ENCODE measurements at places on chromosomes 2 and 18.

GRCh38 chr18:1648712-1649111 lies 744.0 kb downstream of the ADCYAP1 start:
- DNase-seq, result no peak

GRCh38 chr2:22694300-22694699 lies 690.7 kb upstream of the KLHL29 start:
- no peak for DNase-seq

DNA sequence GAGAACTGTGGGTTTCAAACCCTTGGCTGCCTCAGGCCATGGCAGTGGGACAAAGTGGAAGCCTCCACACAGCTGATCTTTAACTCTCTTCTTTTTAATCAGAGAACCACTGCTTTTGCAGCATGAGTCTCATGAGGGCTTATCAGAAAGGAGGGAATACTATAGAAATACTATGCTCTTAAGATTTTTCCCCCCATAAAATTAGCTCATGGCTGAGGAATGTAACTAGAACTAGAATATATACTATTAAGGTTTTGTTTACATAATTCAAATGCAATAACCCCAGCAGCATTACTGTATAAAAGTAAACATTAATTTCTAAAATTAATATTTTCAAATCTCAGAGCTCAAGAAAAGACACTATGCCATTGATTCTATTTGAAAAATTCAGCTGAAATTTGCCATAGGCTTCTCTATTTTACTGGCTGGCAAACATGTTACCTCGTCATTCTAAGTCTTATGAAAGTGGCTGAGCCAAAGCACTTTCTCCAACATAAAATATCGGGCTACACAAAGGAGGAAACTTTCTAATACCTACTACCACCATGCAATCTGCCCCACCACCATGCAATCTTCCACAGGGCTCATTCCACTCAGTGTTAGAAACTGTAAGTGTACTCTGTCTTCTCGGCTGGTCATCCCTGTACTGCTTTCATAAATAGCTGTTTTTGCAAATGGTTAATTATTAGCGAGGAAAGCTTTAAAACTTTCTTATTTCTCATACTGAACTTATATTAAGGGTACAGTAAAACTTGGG lies 42.5 kb downstream of the WDR35 start:
- DNase-seq, result no peak

GRCh38 chr2:120945832-120946499 lies 210.3 kb downstream of the GLI2 start:
- no peak for DNase-seq

DNA sequence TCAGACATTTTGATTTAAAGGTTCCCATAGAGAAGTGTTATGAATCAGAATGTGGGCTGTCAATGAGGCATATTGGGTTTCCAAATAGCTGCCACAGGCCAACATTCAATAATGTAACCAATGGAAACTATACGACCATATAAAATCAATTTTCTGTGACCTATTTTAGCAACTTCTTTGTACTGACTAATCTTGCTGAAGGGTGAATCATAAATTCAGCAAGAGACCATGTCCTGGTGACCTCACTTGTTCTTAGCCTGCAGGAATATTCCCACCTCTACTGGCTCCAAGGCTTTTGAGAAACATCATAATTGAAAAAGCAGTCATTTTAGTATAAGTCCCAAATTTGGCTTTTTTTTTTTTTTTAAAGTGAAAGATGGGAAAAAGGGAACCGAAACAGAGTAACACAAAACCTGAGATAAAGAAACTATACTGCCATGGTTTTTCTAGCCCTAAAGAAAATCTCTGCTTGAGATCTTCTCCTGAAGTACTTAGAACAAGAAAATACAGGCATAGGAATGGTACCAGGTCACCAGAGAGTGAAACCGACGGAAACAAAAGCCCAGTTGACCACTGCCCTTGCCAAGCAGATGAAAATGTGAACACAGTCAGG lies 32.1 kb downstream of the PLEKHM3 start:
- DNase-seq, result no peak

GRCh38 chr18:46672062-46672970 lies 15.3 kb upstream of the LOXHD1 start:
- DNase-seq, result no peak

Measured in T47D (cell line).